HCT116 (cell line): ENCODE measurements at places on chromosomes 2 and 18.

GRCh38 chr2:179543361-179543901 is 278.8 kb upstream of the SESTD1 start:
- no peak for DNase-seq

DNA sequence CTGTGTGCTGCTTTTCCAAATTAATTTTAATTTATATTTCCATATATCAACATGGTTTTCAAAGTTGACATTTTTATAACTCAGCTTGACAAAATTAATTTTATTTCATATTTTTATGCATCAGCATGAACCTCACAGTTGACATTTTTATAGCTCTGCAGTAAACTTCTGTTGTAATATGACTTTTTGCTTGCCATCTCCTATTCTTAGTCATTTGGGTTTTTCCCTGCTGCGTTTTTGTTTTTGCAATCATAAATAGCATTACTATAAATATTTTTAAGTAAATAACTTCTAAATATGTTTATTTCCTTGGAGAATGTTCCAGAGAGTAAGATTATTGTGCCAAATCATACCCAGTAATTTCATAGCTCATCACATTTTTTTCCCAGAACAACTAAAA is 21.0 kb upstream of the L3MBTL4 start:
- DNase-seq, result no peak

DNA sequence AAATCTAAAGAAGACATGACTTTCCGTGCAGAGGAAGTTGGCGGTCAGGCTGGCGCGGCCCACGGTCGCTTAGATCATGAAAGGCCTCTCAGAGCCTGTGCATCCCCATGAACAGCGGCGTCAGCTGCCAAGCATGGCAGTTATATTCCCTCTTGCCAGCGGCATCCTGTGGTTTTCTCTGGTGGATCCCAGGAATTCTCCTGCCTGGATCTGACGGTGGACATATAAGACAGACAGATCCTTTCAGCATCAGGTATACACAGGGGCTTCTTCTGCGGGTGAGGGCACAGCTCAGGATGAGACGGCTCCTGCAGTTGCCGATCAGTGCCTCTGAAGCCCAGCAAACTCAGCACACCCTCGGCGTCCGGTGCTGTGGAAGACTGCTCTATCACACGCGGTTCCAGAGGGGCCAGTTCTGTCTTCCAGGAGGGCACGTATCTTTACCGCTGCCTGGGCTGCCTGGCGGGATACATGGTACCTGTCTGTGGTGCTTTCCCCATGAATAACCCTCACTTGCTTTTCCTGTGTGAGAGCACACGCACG is 157.8 kb downstream of the LDLRAD4 start:
- DNase-seq, result no peak

DNA sequence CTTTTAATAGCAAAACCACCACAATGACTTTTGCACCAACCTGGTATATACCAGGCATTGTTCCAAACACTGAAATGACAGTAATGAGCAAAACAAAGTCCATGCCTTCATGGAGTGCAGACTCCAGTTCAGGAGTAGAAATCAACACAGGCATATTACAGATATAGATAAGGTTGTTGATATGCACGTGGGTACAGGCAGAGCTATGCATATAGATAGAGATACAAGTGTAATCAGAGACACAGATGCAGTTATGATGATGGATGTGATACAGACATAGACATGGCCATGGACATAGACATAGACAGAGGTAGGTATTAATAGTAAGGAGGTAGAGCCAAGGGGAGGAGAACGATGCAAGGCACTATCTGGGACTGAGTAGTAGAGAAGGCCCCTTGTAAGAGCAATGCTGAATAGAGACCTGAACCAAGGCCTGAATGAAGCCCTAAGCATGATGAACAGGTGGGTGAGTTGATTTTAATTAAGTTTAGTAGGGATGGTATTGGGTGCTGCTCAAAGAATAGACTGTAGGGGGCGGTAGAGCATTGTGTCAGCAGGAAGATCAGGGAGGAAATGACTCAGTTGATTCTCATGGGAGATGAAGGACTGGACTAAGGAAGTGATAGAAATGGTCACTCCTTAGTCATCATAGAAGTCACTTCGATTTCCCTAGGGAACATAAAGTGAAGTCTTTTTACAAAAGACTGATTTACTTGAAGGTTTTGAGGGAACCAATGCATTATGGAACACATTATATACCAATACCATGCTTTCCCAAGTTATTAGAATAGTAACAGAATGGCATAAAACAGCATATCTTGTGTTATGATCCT is 39.4 kb downstream of the CMPK2 start:
- peak; percentile 71 for DNase-seq

DNA sequence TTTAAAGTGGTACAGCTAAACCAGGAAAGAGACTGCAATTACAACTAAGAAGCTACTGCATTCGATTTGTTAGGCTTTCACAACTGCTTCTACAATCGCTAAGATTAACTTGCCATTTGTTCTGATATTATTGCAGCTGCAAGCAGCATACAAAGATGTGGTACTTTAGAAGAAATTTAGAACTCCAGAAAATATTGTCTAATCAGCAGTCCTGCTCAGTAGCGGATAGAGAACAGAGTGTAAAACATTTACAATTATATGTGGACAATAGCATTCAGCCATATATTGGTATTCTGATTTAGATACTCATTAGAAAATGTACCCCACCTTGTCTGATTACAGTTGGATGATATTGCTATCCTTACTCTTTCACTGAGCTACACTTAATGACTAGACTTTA is 265.3 kb downstream of the DCC start:
- DNase-seq, result no peak

DNA sequence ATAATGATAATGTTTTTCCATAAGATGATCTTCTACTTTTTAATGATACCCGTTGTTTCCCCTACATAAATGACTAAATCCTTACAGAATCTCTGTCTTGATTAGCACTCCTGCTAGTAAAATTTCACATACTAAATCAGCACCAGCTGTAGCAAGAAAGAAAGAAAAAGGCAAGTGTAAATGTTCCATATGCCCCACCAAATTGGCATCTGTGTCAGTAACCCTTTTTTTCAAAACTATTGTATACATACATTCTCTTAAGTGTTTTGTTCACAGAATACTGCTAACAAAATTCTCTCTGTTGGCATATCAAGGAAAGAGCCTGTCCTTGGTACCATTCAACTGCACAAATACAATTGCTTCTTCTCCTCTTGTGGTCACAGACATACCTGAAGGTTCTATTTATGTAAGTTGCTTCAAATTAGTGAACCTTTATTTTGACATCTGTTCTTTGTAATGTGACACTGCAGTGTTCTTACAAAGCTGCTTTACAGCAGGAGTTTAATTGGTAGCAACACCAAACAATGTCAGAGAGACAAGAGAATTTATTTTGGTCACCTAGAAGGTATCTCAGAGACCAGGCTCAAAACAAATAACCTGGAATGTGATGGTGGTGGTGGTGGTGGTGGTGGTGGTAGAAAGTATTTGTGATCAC is 641.9 kb downstream of the ZEB2 start:
- no peak for DNase-seq

- DNase-seq, result peak; percentile 68
Measured at GRCh38 chr18:49858309-49859020, 45.1 kb upstream of the ACAA2 start.

- no peak for DNase-seq
Measured at GRCh38 chr18:78477840-78478239, 501.8 kb upstream of the SALL3 start.

- DNase-seq, result no peak
Measured at GRCh38 chr2:31654241-31654640, 73.5 kb upstream of the SRD5A2 start.
